ENCODE measurements at places on chromosomes 7 and 10. TPM values are rescaled to one million over a fixed set of nuclear protein-coding genes. Genes with fewer than 3 reads are reported as not detected.

KDM7A gene
- 24.3 TPM for total RNA-seq

LMTK2 gene
- total RNA-seq = 11.6 TPM

- no peak for DNase-seq
Observed at GRCh38 chr7:2279896-2280295, 34.3 kb downstream of the SNX8 start.

DNA sequence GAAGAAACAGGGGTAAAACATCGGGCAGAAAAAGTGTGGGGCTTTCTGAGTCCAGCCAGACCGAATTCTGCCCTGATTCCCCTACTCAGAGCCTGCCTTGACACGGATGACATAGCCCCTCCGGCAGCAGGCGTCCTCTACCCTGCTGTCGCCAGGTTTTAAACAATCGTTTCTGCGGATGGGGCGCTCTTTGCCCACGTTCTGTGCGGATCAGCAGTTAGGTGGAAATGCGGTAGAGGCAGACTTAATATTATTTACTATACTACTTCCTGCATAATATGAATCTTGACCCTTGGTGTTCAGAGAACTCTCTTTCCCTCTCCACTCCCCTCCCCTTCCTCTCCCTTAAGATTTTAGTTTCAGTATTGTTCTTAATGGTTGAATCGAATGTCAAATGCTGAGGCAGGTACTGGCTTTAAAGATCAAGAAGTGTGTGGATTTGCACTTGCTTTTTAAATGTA is 2.4 kb downstream of the GATA3 start:
- DNase-seq = peak; percentile 74

DNA sequence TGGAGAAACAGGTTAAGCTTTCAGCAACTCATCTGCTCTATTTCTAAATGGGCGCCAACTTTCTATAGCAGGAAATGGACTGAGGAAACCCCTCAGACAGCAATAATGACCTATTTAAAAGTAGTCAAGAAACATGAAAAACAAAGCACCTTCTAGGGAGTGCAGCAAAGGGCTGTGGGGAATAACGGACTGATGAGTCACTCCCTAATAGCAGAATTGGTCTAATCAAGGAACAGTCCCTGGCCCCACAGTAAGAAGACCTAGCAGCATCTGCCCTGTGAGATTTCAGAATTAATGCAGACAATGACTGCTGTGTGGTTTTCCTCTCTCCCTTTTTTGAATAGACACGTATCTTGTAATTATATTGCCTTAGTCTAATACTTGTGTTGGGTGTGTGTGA is 602.9 kb downstream of the IPMK start:
- DNase-seq = no peak

DNA sequence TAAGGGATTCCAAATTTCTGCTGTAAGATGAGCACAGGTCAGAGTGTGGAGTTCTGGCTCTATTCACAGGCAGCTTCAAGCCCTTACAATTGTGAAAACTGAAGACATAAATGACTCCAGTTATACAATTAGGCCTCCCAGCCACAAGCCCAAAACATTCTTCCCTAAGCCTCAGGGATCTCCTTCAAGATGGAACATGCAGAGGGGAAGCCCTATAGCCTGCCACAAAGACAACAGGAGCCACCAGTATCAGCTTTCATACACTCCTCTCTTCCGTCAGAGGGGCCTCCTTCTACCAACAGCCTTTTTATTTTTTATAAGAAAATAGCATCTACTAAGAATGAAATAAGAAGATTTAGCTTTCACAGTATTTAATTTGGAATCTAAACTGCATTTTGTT is 46.5 kb downstream of the DLD start:
- DNase-seq = no peak

DNA sequence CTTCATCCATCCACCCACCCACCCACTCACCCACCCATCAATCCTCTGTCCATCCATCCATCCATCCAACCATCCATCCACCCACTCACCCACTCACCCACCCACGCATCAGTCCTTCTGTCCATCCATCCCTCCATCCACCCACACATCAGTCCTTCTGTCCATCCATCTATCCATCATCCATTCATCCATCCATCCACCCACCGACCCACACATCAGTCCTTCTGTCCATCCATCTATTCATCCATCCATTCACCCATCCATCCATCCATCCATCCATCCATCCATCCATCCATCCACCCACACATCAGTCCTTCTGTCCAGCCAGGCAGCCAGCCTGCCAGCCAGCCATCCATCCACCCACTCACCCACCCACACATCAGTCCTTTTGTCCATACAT is 15.8 kb upstream of the GRIFIN start:
- DNase-seq = no peak

GRCh38 chr10:11178606-11179515 is 161.2 kb downstream of the CELF2 start:
- peak; percentile 92 for DNase-seq

GRCh38 chr7:98400542-98401340 is at the start of gene BAIAP2L1:
Gene BAIAP2L1 (minus strand): TSS chr7:98401090. CDS start chr7:98400852, 238 bp downstream.
- DNase-seq = peak; percentile 79

DNA sequence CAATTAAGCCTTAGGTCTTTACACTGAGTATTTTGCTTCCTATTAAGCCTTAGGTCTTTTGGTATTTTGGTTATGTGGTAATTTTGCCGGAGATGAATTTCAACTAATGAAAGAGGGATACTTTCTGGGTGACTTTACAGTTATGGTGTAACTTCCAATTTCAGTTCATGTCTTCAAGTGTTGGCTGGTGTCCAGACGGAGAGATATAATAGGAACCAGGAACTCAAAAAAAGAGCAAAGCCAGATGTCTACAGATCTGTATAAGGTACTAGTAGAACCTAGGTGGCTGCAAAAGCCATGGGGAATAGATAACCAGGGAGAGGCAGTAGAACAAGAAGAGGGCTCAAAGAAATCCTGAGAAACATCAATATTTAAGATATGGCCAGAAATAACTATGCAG is 12.3 kb downstream of the ERCC6 start:
- no peak for DNase-seq

GRCh38 chr7:117019786-117020590 is 66.7 kb downstream of the ST7 start:
- no peak for DNase-seq

GRCh38 chr10:121091961-121092719 is 241.0 kb downstream of the WDR11 start:
- no peak for DNase-seq

Measured in activated CD4-positive, alpha-beta memory T cell treated with anti-CD3 and anti-CD28 coated beads, Interleukin-2, amount 10 ng/mL, durations not matched to agents 7 days and 5 days (primary cell).